ENCODE measurements at places on chromosomes 7 and 10.

DNA sequence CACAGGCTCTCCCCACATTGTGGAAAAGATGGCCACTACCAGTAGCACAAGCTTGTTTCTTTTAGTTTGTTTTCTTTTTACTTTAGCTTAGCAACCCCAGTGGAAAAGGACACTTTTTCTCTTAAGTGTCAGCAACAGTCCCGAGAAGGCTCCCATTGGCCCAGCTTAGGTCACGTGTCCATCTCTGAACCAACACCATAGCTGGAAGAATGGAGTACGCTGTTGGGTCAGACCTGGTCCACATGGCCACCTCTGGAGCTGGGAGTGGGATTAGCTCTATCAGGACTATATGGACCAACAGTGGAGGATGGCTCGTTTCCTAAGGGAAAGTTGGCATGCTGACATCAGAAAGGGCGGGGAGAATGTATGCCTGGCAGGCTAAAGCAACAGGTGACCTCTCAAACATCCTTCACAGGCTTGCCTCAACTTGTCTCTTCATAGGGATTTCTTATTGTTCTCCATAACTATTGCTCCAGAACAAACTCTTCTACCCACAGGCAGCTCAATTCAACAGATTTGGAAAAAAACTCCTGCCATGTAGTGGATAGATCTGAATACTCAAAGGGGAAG lies 27.6 kb upstream of the NEUROG3 start:
- no peak for DNase-seq

DNA sequence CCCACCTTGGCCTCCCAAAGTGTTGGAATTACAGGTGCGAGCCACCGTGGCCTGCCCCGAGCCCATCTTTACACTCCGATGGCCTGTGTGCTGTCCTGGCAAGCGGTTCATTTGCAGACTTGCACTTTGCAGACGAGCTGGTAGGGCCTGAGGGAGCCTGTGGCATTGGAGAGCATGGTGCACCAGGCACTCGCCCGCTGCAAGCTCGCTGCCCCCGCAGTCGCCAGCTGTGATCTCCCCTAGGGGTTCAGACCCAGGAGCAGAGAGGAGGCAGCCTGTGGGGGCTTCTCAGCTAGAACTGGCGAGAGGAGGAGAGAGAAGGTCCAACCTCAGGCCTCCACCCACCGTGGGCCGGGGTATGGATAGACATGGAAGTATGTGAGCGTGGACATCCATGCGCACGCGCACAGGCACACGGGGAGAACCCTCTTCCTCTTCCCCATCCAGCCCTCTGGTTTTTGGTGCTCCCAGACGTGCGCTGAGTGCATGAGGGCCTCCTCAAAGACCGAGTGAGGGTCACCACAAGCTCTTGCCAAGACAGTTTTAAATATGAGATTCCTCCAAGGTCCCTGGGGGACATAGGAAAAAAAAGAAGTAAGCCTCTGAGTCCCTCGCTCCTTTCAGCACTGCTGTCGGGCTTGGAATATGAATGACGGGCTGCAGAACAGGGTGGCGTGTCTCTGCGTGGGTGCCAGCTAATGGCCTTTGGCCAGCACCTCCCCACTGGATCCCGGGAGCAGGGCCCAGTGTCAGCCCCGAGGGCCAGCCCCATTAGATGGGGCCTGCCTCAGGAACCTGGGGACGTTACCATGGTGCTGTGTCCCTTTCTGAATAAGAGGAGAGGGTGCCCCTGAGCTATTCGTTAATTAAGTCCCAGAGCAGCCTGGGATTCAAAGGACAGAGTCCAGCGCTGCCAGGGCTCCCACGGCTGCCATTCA lies 15.1 kb upstream of the TTYH3 start:
- DNase-seq, result no peak

- DNase-seq, result no peak
Measured at GRCh38 chr10:98320486-98321185, 52.6 kb upstream of the LOXL4 start.

DNA sequence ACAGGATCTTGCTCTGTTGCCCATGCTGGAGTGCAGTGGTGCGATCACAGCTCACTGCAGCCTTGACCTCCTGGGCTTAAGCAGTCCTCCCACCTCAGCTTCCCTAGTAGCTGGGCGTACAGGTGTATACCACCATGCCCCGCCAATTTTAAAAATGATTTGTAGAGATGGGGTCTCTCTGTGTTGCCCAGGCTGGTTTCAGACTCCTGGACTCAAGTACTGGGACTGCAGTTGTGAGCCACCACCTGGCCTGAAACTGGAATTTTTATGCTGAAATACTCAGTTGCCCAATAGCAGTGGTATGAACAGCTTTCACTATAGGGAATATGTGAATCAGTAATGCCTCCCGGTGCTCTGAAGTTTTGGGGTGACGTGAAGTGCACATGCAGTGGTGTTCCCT lies 7.6 kb downstream of the ZRANB1 start:
- no peak for DNase-seq

DNA sequence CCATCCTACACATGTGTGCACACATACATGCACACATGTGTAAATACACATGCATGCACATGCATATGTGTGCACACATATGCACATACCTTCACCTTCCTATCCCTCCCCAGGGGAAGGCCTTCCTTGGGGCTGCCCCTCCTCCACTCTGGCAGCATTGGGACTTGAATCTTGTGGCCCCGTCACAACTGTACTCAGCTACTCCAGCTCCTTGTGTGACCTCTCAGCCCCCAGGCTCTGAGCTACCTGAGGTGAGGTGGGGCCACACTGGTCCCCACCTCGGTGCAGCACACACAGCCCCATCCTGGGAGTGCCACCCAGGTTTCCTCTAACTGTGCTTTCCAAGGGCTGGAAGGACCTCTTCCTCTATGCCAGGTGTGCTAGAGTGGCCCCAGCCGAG lies 116.0 kb downstream of the LHPP start:
- DNase-seq, result no peak
